ENCODE measurements at places on chromosomes 6 and 20. TPM values are rescaled to one million over a fixed set of nuclear protein-coding genes. Genes with fewer than 3 reads are reported as not detected.

The ANKRD6 gene
- 2.1 TPM for polyA plus RNA-seq

The IMPG1 gene
- polyA plus RNA-seq = not detected

The MEP1A gene
- not detected for polyA plus RNA-seq

DNA sequence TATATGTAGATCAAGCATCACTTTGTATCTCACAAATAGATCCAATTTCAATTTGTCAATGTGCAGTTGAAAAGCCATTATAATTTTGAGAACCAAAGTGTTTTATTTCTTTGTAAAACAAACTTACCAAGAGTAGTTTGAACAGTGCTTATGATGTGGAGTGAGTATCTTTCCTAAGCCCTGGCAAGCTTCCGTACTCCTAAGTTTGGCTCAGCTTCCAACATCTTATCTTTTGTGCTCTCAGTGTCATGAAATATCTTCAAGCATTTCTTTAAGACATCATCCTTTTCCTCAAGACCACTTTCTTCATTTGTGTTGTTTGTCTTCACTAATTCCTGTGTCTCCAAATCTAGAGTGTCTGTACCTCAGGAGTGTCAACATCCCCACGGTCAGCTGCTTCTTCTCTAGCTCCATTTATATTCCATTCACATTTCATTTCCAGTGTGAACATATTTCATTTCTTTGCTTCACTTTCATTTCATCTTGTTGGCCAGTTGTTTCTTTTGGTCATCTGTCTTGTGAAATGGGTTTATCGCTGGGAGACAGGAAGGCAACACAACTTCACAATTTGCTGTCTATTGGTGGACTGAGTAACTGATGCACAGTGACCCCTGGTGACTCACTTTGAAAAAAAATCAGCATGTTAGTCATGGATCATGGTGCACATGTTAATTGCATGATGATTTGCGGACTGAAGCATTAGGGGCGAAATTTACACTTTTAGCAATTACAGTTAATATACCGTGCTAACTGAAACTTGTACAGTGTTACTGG is 36.9 kb downstream of the SLC24A3 start:
- DNase-seq = no peak

GRCh38 chr6:155694419-155694790 is 238.8 kb upstream of the NOX3 start:
- no peak for DNase-seq

DNA sequence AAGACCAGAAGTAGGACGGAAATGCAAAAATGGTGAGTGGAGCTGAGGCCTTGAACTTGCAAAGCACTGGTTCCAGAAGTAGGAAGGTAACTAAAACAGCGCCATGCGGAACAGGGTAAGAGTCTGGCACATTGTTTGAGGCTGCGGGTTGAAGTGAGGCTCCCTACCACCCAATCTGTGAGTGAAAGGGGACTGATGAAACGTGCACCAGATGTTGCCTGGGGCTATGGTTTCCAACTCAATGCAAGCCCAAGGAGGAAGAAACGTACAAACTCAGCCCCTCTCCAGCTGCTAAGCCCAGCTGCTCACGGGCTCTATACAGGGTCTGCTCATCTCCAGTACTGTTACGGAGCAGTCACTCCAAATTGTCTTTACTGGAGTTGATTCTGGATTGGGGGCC is 68.7 kb upstream of the KCNK16 start:
- no peak for DNase-seq

DNA sequence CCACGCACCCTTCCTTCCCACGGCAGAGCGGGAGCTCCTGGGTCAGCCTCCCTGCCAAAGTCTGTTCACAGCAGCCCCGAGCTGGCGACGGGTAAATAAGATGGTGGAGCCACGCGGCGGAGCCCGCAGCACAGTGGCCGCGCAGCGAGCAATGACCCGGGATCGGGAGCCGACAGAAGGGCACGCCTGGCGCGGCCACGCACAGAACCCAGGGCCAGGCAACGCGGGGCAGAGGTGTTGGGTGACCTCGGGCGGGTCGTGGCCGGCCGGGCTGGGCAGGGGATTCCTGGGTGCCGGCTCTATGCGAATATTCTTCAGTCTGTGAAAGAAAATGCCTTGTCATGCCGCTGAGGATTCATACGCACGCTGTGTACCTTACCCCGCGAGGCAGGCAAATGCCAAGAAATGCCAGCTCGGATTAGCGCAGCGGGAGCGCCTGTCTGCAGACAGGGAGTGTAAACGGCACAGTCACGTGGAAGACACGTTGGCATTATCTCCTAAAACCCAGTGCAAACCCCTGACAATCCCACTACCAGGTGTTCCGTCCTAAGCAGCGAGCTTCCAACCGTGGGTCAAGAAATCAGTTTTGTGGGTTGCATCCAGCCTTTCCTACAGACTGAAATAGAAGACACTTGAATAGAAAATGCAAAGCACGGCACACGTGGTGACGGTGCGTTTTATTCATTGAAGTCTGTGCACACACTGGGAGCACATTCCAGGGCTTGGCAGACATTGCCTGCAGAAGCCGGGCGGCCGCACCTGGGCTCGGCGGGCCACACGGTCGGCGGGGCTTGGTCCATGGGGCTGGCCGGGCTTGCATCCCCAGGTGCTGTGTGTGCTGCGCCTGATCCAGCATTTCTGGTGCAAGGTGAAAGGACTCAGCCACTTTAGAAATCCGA is 18.3 kb downstream of the CHRNA4 start:
- no peak for DNase-seq

GRCh38 chr6:148317739-148318138 is 24.9 kb upstream of the SASH1 start:
- no peak for DNase-seq

DNA sequence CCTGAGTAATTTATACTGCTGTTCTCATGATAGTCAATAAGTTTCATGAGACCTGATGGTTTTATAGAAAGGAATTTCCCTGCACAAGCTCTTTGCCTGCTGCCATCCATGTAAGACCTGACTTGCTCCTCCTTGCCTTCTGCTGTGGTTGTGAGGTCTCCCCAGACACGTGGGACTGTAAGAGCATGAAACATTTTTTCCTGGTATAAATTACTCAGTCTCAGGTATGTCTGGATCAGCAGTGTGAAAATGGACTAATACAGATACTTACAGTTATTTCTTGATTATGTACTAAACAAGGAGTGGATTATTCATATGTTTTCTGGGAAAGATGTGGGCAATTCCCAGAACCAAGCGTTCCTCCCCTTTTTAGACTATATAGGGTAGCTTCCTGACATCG is 1.9 kb upstream of the TRIM38 start:
- no peak for DNase-seq

- peak; percentile 58 for DNase-seq
These were observed 25.2 kb downstream of the ADGRF1 start for GRCh38 chr6:47016909-47017308.

DNA sequence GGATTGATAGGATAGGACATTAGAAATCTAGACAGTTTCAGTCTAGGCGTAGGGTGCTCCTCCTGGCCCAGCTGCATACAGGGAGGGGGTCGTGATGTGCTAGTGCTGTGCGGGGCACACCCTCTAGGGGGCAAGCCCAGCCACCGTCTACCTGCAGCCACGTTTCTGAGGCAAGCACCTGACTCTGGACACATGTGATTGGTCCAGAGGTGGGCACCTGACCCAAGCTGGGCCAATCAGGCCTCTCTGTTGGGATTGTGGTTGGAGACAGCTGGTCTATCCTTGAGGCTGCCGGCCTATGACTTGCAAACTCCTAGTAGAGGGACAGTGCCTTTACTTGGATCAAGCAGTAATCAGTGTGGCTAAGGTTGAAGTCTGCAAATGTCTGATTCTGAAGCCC is 317.1 kb downstream of the BMP7 start:
- DNase-seq = peak; percentile 59

- no peak for DNase-seq
These were observed 14.2 kb downstream of the DLGAP4 start for GRCh38 chr20:36320261-36320897.

GRCh38 chr6:84019842-84020211 is 13.7 kb upstream of the MRAP2 start:
- no peak for DNase-seq

DNA sequence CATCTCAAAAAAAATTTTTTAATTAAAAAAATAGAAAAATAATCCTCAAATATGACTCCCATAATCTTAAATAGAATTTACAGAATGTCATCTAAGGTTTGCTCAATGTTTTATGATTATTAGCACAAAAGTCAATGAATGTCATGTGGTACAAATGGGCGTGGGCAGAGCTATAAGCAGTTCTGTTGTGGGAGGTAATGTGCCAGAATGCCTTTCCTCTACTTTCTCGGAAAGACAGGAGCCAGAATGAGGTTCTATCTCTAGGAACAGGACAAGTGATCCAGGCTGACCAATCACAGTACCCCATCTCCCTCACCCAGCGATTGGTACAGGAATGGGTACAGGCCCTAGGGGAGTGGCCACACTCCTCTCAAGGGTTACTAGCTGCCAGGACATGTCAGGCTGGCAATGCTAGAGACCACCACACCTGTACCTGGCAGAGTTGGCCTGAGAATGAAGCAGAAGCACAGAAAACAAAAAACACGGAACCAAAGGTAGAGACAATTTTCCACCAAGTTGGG is 15.1 kb downstream of the RALGAPA2 start:
- no peak for DNase-seq

DNA sequence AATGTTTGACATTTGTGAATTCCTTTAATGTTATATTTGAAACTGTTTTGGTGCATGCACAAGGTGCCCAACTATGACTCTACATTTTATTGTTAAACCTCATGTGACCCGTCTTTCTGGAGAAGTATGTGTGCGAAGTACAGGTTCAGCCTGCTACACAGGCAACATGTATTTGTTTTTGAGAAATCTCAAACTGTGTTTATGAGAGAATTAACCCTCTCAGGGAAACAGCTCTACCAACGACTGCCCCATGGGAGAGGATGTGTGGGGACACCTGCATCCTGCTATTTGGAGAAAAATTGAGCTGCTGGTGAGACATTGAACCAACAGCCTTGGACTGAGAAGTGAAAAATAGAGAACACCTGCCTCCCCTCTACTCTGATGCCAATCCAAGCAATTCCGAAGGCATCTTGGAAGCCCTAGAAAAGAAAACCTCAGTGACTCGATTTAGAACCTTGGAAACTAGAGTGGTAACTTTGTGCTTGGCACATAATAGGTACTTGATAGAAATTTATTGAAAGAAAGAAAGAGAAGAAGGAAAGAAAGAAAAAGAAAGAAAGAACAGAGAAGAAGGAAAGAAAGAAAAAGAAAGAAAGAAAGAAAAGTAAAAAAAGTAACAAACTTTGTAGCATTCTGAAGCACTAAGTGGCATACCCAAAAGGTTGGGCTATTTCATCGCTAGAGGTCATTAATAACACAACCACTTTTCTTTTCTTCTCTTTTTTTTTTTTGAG is 2.9 kb upstream of the AKAP12 start:
- no peak for DNase-seq

- peak; percentile 71 for DNase-seq
These were observed 34.0 kb downstream of the RSPO4 start for GRCh38 chr20:967796-968742.

DNA sequence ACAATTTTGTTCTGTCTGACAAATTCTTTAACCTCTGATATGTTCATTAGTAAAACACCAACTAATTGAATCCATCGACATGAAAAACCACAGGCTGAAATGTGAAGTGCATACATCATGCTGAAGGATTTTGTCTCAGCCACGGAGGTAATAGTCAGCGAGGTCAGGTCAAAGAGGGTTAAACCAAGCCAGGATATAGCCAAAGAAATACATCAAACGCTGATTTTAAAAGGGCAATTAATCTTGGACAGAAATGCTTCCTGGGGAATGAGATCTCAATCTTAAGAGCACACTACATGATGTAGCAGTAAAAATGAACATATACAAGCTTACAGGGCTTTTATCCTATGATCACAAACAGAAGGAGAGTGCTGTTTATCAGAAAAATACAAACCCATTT is 106.7 kb downstream of the PRDM1 start:
- no peak for DNase-seq

DNA sequence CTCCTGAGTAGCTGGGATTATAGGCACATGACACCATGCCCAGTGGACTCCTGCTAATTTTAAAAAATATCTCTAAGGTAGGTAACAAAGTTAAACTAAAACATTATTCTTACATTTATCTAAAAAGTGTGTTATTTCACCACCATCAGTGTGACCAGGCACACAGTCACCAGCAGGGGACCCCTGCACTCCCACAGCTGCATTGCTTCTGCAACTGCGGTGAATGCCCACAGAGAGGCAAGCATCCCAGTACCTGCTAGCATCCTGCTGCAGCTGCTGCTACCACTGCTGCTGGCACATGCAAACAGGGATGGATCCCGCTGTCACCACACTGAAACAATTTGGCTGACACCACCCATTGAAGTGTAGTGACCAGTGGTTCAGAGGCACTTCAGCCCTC is 21.9 kb upstream of the EPB41L2 start:
- no peak for DNase-seq

- no peak for DNase-seq
These were observed 646.5 kb downstream of the TENT5A start for GRCh38 chr6:81105998-81106397.

GRCh38 chr6:3403238-3404173 is 53.3 kb downstream of the SLC22A23 start:
- DNase-seq = peak; percentile 49

DNA sequence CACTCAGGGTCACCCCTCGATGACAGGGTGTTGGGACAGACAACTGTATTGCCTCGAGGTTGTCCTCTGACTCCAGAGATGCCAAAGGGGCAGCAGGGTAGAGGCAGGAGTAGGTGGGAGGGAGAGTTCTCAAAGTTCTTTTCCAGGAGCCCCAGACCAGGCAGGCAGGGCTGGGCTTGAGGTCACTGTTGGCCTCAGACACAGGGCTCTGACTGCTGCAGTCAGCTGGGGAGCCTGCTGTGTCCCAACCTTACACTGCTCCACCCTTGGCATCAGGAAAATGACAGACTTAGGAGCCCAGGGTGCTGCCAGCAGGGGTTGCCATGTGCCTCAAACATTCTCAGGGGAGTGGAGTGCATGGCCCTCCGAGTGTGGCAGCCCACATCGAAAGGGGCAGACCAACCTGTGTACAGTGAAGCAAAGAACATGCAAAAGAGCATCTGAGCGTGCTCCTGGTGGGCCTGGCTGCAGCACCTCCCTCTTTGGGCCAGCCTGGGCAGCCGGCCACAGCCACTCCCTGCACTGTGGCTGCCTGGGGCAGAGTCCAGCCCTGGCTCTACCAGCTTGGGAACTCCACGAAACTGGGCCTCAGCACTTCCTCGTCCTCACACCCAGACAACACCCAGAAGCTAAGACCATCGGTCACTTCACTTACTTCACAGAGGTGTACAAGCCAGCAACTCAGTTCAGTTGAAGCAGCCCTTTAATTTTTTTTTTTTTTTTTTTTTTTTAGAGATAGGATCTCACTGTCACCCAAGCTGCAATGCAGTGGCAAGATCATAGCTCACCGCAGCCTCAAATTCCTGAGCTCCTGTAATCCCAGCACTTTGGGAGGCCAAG is 24.0 kb downstream of the C6orf132 start:
- no peak for DNase-seq

DNA sequence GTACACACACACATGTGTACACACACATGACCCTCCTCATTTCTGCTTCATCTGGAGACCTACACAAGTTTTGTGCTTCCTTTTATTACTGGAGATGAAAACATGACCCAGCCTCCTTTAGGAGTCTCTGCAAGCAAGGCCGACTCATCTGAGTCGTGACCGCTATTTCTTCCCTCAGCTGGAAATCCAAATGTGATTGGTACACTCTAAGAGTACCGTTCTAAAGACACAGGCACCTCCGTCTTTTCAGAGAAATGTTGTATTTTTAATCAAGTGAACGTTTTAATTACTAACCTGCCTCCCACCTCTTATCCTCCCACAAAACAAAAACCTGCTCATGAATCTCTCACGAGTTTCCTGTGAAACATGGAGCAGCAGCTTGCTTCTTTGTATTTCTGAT is 63.0 kb downstream of the LAMP5 start:
- no peak for DNase-seq
